Urinary bladder (tissue), 4 donors: ENCODE measurements at places on chromosomes 3 and 15.

DNA sequence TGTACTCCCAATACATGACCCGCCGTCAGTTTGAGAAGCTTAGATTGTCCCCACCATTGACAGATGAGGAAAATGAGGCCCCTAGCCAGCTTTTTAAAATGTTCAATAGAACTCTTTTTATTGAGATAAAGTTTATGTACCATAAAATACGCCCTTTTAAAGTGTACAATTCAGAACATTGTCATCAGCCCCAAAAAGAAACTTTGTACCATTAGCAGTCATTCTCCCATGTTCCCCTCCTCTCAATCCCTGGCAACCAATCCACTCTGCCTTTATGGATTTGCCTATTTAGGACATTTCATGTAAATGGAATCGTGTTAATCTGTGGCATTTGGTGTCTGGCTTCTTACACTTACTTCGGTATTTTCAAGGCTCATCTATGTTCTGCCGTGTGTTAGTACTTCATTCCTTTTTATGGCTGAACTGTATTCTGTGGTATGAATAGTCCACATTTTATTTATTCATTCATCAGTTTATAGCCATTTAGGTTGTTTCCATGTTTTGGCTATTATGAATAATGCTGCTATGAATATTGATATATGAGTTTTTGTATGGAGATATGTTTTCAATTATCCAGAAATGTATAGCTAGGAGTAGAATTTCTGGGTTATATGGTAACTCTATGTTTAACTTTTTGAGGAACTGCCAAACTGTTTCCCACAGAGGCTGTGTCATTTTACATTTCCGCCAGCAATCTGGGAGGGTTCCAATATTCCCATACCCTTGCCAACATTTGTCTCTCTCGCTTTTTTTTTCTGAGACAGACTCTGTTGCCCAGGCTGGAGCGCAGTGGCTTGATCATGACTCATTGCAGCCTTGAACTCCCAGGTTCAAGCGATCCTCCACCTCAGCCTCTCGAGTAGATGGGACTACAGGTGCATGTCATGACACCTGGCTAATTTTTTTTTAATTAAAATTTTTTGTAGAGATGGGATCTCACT is 15.3 kb upstream of the PTPN23 start:
- no peak for DNase-seq

DNA sequence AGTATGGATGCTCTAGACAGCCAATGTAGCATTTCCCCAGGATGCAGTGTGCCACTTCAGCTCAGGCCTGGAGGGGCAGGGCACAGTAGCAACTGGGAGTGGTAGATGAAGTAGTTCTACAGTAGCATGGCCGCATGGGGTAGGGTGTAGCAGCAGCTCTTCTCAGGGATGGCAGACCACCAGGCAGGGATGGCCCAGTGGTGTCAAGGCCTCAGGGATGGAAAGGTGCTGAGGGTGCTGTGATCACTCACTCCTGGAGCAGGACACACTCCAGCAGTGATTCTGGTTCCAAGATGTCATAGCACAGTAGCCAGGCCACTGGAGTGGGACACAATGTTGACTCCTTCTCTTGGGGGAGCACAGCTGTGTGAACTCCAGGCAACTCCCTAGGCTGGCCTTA is 210.9 kb upstream of the LYSMD4 start:
- no peak for DNase-seq

DNA sequence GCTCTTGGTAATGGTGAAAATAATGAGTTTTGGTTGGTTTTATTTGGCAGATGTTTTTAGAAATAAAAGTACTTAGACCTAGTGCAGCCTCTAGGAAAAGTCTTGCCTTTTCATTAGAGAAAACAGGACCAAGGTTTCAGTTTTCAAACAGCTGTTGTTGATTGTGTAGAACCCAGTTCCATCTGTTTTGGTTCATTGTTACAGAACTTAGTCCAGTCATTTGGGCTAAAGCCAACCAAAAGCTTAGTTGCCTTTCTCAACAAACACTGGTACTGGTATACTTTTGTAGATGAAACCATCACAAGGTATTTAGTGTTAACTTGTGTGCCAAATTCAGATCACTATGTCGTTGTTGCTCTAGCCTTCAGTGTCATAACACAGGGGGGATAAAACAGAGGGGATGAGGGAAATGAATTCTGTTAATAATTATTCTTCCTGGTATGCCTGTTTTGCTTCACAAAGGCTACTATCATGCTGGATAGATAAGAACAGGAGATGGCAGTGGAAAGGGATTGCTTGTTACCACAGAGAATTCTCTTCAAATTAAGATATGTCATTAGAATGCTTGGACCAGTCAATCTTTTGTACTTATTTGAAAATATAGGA is 12.6 kb upstream of the APH1B start:
- no peak for DNase-seq

DNA sequence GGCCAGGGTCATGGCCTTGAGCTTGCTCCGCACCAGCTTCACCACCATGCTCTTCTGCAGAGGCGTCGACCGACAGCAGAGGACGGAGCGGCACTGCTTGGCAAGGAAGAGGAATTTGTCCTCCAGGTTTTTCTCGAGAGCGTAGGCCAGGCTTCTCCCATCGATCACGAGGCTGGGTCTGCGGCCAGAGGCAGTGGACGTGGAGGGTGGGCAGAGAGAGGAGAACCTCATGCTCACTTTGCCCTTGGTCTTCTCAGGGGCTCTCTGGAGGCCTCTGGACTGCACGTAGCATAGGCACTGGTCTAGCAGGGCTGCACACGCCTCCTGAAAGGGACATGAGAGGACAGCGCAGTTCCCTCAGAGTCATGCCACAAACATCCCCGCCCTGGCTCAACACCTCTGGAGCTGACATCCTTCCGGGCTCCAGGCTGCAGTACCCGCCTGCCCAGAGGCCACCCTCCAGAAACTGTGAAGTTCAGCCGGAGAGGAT is 168.3 kb downstream of the ATP10A start:
- no peak for DNase-seq

DNA sequence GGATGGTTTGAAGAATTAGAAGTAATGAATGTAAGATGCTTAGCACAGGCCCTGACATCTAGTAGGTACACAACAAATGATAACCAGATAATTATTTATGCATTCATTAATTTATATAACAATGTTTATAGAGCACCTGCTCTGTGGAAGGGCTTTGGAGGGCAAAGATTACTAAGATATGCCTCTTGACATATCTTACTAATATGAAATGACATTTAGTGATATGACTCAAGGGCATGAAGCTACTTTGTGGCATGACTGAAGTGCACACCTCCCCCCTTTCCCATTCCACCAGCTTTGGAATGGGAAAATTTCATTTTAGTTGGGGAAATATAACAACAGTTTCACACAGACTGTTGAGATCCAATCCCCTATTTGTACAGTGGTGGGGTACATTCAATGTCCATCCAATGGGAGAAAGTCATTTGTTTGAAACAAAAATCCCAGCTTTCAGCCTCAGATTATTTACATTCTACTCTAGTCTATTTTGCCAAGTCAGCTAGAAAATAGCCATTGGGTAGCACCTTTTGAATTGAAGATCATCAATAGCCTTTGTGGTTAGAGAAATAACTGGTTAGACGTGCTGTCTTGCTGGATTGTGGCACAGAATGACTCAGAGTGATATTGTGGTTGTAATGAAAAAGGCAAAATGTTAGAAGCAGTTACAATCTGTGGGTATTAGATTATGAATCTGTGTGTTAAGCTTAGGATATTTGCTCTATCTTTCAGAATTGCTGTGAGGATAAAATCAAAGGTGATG is 72.9 kb downstream of the MOBP start:
- DNase-seq = no peak

GRCh38 chr3:11592445-11593298 is 51.0 kb downstream of the VGLL4 start:
- DNase-seq = no peak

DNA sequence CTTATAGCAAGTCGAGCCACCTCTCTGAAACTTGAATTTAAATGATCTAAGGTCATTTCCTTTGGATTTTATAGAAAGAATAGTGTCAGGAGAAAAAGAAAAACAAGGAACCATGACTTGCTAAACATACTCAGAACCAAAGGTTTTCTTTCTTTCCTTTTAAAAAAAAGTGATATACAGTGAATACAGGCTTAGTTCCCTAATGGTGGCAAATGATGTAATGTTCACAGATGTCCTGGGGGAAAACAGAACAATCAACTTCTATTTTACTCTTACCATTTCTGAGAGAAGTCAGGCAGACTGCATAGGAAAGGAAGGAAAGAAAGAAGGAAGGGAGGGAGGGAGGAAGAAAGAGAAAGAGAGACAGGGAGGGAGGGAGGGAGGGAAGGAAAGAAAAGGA is 56.5 kb downstream of the ST6GAL1 start:
- DNase-seq = no peak

- no peak for DNase-seq
These were observed 849.1 kb downstream of the TUSC7 start for GRCh38 chr3:117558681-117559080.

GRCh38 chr3:139480585-139480984 is 4.3 kb upstream of the RBP2 start:
- no peak for DNase-seq

DNA sequence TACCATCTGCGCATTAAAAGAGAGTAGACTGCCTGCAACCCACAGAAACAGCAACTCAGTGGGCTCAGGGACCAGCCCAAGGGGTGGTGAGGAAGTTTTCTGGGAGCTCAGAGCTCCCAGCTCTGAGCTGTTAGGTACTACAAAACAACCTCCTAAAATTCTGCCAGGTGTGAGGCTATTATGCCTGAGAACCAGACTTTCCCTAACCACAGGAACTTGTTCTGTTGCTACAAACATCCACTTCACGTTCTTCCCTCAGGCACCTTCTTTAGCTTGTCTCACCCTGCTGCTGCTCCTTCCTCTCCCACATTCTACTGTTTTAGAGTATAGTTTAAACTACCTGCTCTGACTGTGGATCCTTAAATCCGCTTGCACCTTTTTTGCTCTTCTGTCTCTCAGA is 399.4 kb downstream of the ROBO1 start:
- DNase-seq = no peak

- no peak for DNase-seq
These were observed 113.2 kb downstream of the TCF12 start for GRCh38 chr15:57031605-57032004.
